ENCODE measurements at places on chromosomes 4 and X.

DNA sequence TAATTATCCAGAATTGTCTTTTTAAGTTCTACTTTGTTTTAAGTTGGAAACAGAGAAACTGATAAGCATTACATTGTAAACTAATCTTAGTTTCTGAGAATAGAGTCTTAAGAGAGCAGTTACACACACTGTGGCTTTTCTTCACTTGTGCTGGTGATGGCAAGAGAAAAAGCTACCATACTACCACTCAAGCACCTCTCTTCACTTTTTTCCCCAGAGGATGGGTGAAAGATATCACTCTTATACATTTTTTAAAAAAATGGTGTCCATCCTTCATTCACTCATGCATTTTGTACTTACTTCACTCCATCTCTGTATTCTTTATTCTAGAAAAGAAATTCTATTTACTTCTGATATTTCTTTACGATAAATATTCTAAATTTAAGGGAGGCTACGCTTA, 42.5 kb upstream of the GRID2 start:
- no peak for DNase-seq

- DNase-seq, result no peak
These were observed 1.5 kb downstream of the NHSL2 start for GRCh38 chrX:71912156-71912555.

- no peak for DNase-seq
These were observed 66.8 kb upstream of the NKX1-1 start for GRCh38 chr4:1472911-1473518.

- no peak for DNase-seq
These were observed 34.8 kb downstream of the CT47B1 start for GRCh38 chrX:120840827-120841226.

- DNase-seq, result no peak
These were observed 72.5 kb downstream of the QRFPR start for GRCh38 chr4:121308328-121308663.

- no peak for DNase-seq
These were observed 91.5 kb downstream of the HTR2C start for GRCh38 chrX:114675365-114675764.

Measured in stimulated activated CD4-positive, alpha-beta T cell treated with anti-CD3 and anti-CD28 coated beads, Interleukin-1b, Interleukin-23, amount 100 ng/mL, for 48 hours (primary cell).